Pancreas (tissue), 10 donors: ENCODE measurements at places on chromosomes 3 and 15. TPM values are rescaled to one million over a fixed set of nuclear protein-coding genes. Genes with fewer than 3 reads are reported as not detected.

The DPH3 gene
- 8.5 TPM for total RNA-seq

DNA sequence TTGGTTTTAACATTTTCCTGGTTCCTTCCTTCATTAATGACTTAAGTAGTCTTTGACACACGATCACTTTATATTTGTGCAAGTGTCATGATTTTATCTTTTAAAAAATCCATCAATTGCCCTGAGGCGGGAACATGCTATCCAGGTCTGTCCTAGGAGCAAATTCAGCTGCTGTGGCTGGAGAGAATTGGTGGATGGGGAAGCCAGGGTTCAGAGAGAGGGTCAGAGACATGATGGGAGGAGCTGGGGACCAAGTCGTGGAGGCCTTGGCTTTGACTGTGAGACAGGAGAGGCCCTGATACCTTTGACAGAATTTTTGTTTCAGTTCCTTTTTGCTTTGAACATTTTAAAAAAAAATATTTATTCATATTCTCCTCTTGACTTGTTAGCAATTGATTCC lies 89.0 kb downstream of the CHRNA7 start:
- DNase-seq: no peak

GRCh38 chr3:73381551-73381950 lies 243.2 kb downstream of the PDZRN3 start:
- no peak for DNase-seq

The CYP11A1 gene
- total RNA-seq: 0.66 TPM

The SLC22A13 gene
- 0.18 TPM for total RNA-seq

GRCh38 chr3:100993309-100993708 lies at the start of gene ABI3BP:
TSS of gene ABI3BP (minus strand) at chr3:100993421. CDS start at chr3:100993384, 37 bp downstream.
- DNase-seq: peak; percentile 41

DNA sequence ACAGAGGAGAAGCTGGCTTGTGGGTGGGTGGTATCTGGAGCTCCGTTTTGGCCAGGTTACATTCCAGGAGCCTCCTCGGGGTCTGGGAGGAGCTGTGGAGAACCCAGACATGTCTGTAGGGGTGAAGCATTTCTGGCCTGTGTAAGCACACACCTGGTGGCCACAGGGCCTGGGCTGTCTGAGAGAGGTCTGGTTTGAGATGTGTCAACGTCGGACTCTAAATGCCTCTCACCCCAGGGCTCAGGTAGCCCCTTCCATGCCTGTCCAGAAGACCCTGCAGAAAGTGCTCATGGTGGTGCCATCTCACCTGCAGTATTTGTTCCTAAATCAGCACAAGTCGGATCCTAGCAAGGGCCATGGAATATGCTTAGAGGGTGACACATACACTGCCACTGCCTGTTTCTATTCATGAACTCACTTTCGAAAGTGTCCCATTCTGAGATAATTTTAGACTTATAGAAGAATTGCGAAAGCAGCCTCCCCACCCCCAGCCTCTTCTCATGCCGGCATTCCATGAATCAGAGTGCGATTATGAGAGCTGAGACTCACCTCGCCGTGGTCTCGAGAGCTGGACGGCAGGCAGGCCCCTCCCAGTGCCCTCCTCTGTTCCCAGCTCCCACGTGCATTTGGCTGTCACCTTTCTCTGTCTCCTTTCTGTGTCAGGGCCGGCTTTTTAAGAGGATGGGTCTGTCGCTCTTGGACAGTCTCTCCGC lies 63.7 kb downstream of the KLF15 start:
- DNase-seq: no peak

- DNase-seq: no peak
Observed at GRCh38 chr3:185460719-185461350, 38.0 kb downstream of the TMEM41A start.

DNA sequence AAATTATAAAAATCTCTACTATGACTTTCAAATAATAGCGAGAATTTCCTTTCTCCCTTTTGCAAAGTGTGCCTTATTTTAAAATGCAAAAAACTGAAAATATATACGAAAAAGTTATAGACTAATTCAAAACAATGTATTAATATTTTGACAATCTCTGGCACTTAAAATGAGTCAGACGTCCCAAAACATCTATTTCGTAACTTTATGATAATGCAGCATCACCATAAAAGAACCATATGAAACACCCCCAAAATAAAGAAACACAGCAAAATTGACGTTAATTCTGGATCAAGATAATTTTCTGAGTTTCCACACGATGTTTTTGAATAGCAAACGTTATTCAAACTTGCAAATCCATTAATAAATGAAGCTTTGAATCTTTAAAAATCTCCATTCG lies 1.0 kb downstream of the COPS2 start:
- DNase-seq: no peak

The CYP8B1 gene
- not detected for total RNA-seq

The RTP1 gene
- not detected for total RNA-seq

GRCh38 chr3:77081240-77081661 lies 41.4 kb downstream of the ROBO2 start:
- no peak for DNase-seq

The NCEH1 gene
- 21.8 TPM for total RNA-seq

The LYZL4 gene
- not detected for total RNA-seq

The MNS1 gene
- total RNA-seq: 2.4 TPM

The ZNF860 gene
- 0.25 TPM for total RNA-seq

GRCh38 chr15:71160976-71161375 lies 45.7 kb downstream of the THSD4 start:
- DNase-seq: no peak

DNA sequence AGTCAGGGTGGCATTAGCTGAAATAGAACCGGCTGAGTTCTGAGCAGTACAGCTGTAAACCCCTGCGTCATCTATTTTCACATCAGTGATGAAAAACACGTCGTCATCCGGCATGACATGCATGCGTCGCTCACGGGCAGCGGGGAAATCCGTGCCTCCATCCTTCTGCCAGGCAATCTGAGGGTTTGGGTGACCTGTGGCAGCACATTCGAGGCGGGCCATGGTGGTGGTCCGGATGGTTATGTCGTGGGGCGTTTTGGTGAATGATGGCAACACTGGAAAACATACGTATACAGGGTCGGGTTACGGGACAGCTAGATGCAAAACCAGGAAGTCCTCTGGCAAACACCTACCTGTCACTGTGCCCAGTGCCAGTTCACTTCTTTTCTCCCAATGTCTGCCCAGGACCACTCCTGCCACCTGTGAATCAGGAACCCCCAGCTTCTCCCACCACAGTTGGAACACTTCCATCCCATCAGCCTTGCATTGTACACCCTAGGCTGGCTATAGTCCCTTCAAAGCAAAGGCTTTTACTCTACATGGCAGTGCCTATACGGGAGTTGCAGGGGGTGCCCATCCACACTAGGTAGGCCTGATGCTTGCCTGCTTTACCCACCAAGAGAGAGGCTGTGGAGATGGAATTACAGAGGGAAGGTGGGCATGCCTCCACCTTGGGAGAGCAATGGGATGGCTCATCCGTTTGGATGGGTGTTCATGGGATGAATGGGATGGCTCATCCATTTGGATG lies 116.7 kb downstream of the LRIG1 start:
- DNase-seq: no peak

- DNase-seq: peak; percentile 25
Observed at GRCh38 chr3:112134335-112135124, 1.5 kb upstream of the GCSAM start.

- DNase-seq: no peak
Observed at GRCh38 chr3:170387950-170388349, 30.4 kb downstream of the SKIL start.

- DNase-seq: no peak
Observed at GRCh38 chr3:99845331-99845730, 27.7 kb downstream of the CMSS1 start.

DNA sequence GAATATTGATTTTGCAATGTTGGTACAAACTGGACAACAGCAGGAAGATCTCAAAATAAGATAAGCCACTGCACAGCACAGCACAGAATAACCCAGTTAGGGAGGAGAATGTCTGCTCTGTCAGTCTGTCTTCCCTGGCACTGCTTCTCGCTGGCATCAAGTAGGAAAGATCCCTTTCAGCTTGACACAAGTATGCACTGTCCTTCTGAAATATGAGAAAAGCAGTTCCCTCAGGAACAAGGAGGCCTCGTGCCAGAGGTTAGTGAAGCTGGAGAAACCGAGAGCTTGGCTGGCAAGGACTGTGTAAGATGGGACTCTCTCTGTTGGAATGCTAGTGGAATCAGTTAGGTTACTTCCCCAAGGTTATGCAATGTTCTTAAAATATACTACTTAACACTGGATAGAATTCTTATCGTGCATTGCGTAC lies 59.1 kb downstream of the FMN1 start:
- no peak for DNase-seq

DNA sequence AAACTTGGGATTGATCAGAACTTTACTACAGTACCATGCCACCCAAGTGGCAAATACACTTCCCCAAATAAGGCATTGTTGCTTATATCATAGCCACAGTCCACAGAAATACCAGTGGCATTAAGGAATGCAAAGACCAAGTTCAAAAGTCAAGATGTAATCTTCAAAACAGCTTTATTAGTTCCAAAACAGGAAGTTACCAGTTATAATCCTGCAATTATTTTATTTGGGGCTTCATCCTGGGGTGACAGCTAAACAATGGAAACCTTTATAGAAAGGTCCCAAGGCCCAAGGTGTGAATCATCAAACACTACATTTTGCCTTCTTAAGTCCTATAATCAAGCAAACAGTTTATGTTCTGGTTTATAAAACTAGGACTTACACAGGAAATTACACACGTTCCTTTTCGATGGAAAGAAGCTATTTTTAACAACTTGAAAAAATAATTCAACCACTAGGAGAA lies 30.3 kb upstream of the RNF7 start:
- DNase-seq: no peak

- no peak for DNase-seq
Observed at GRCh38 chr3:87161013-87161412, 66.1 kb upstream of the CHMP2B start.

DNA sequence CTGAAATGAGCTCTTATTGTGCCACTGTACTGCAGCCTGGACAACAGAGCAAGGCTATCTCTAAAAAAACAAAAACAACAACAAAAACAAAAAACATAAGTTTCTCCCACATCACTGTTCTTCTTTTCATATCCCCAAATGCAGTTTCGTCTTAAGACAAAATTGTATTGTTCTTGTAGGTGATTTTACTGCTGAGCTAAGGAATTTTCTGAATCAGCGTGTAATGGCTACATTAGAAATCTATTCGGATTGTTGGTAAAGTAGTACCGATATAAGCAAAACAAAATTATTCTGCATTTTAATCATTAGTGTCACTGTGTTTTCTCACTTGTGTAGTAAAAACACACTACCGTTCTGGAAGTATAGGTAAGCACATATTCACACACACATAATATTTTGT lies 512.5 kb downstream of the ROBO1 start:
- no peak for DNase-seq

DNA sequence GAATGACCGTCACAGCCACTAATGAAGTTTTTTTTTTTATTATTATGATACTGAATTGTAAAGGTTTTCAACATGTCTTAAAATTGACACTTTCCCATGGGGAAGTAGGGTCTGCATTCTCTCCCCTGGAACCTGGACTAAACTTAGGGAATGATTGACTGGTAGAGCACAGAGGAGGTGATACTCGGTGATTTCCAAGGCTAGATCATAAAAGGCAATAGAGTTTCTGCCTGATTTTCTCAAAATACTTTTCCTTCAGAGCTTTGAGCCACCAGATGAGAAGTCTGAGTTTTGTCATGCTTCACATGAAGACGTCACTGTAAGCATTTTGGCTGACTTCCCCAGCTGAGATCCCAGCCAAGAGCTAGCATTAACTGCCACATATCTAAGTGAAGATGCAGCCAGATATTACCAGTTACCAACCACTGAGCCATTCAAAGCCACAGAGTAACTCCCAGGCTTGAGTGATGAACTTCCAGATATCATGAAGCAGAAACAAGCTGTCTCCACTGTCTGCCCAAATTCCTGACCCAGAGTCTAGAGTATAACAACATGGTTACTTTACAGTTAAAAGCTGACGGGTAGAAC lies 105.8 kb downstream of the LSAMP start:
- DNase-seq: no peak

- DNase-seq: no peak
Observed at GRCh38 chr15:58608129-58608590, 141.3 kb downstream of the ADAM10 start.

The ZNF774 gene
- total RNA-seq: 7.2 TPM

- no peak for DNase-seq
Observed at GRCh38 chr3:150374975-150375374, 33.1 kb upstream of the TSC22D2 start.

GRCh38 chr15:40763801-40764628 lies at the start of gene GCHFR:
TSS of gene GCHFR (plus strand) at chr15:40764068. CDS start at chr15:40764181, 113 bp downstream.
- DNase-seq: peak; percentile 80

GRCh38 chr3:133820129-133820528 lies 14.5 kb downstream of the SRPRB start:
- no peak for DNase-seq

DNA sequence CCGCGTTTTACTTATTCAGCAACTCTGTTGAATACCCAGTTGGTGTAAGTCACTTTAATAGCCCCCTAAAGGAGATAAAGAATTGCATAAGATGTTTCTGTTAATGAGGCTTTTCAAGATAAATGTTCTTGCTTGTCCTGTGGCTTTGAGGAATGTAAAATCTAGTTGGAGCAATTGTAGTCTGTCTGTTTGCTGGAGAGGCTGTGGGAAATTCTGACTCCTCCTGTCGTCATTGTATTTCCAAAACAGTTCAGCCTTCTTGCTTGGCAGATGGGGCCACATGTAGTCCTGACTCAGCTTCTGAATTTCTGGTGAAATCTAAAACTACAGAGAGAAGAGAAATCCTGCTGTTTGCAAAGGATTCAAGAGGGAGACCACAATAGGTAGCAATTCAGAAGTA lies 114.4 kb downstream of the RYR3 start:
- no peak for DNase-seq

DNA sequence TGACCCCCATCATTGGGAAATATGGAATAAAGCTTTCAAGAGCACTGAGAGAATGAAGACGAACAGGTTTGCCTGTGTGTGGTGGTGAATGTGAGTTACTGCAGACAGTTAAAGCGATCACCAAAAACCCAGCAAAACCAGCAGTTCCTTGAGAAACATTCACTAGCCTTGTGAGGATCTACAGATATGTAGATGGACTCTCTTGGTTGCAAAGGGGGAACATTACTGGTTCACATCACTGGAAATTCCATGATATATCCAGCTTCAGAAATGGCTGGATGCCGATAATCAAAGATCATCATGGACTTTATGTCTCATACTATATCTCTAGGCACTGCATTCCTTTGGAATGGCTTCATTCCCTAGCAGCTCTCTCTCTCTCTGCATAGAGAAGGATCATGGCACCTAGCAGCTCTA lies 10.2 kb upstream of the HERC1 start:
- DNase-seq: no peak

- no peak for DNase-seq
Observed at GRCh38 chr3:172076212-172076611, 36.8 kb downstream of the FNDC3B start.

GRCh38 chr3:110577854-110578253 lies 493.8 kb upstream of the NECTIN3 start:
- DNase-seq: no peak

GRCh38 chr15:39252134-39252470 lies 328.8 kb upstream of the THBS1 start:
- no peak for DNase-seq

- no peak for DNase-seq
Observed at GRCh38 chr3:120567370-120568201, 28.6 kb upstream of the NDUFB4 start.
